ENCODE measurements at places on chromosomes 11 and 22.

DNA sequence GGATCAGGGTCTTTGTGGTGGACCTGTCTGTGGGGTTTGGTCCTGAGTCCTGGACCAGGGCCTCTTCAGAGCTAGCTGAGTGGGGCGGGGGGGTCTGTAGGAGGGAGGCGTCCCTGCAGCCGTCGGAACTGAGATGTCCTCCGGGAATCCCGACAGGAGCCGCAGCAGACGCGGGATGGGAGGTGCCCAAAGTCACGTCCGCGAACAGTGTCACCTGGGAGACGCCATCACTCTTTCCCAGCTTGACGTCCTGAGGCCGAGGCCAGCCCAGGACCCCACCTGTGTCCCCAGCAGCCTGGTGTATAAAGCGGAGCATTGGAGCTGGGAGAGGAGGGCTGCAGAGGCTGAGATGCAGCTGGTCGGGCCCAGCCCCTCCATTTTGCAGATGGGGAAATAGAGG, 1234.7 kb downstream of the BRD1 start:
- no peak for DNase-seq

- no peak for DNase-seq
Measured at GRCh38 chr22:35852076-35852475, 134.4 kb downstream of the APOL5 start.

DNA sequence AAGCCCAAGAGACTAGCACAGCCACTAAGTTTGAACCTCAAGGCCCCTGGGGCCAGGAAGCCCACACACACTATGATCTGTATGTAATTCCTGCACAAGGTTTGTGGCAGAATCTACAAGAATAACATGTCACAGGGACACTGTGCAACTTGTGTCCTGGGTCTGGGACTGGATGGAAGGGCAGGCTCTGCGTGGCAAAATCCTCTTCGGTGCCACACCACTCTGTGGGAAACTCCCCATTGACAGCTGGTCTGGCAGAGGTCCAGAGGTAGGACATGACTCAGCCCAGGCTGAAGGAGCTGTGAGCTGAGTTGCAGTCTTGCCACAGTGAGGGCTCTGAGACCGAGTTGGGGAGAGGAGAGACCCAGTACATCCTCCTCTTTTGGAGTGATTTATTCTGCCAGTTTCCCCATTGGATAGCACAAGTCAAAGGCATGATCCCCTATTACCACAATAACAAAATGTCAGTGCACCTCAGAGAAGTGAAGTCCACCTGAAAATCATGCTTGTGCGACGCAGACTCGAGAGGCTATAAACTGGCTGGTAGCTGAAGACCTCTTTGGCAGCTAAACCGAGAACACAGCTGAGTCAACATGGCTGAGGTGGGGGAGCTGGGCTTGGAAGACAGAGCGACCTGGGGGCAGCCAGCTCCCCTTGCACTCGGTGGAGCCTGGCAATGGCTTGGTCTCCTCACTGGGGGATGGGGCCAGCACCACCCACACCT, 23.3 kb upstream of the SERPIND1 start:
- DNase-seq, result peak; percentile 16

GRCh38 chr11:256952-257737, 20.4 kb downstream of the PSMD13 start:
- DNase-seq, result no peak

- DNase-seq, result no peak
Measured at GRCh38 chr11:70672991-70673653, 274.8 kb downstream of the CTTN start.

- no peak for DNase-seq
Measured at GRCh38 chr22:32558681-32559355, 84.2 kb downstream of the FBXO7 start.

GRCh38 chr11:16009021-16009420, 347.3 kb downstream of the SOX6 start:
- DNase-seq, result no peak

GRCh38 chr22:30444632-30445437, 19.3 kb downstream of the MTFP1 start:
- peak; percentile 40 for DNase-seq

DNA sequence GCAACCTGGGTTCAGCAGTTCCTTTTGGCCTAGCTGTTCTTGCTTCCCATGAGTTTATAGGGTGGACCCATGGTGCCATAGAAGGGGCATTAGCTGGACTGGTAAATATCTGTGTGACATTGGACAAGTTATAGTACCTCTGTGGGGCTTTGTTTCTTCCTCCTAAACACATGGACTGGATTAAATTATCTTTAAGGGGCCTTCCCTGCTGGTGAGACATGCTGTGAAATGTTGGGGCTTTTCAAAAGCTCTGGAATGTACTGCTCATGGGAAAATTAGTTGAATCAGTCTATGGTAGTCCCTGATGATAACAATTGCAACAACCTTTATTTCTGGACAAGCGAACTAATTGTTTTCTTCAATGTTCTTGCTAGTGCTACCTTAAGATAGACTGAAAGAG, 276.2 kb downstream of the BLID start:
- DNase-seq, result no peak

- DNase-seq, result no peak
Measured at GRCh38 chr11:48093795-48094642, 113.7 kb downstream of the PTPRJ start.

Measured in stimulated activated naive CD4-positive, alpha-beta T cell treated with Interleukin-2 at 50 U/mL for 16 hours (primary cell).